ENCODE measurements at places on chromosomes 5 and 9. TPM values are rescaled to one million over a fixed set of nuclear protein-coding genes. Genes with fewer than 3 reads are reported as not detected.

GRCh38 chr9:84481231-84481630 is 140.7 kb upstream of the SLC28A3 start:
- H3K27me3 ChIP-seq: no peaks in the 10 kb centered on the region
- no peaks in the 10 kb centered on the region for H3K4me1 ChIP-seq

DNA sequence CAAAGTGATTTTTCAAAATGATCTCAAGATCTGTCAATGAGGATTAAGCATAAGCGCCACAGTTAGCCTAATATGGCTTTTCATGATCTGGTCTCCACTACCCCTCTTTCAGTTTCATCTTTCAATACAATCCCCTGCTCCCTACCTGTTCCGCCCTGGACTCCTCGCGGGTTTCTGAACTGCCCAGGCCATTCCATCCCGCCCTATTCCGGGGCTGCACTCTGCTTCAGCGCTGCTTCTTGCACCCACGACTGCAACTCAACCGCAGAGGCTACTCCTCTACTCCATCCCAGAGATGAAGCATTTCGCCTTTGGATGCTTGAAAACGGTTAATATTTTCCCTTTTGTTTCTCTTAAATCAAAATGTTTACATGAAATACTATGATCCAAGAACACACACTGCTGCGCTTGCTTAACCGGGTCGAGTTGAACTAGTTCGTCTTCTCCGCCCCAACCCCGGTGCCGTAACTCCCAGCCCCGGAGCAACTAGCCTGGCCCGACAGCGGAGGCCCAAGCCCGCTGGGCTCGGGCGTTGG is 716 bp upstream of the OTULIN start:
- H3K4me1 ChIP-seq: peaks cover 22% of the 10 kb centered on the region
- H3K36me3 ChIP-seq: peaks cover 17% of the 10 kb centered on the region
- H3K4me3 ChIP-seq: peak overlapping the region; percentile 78
- H3K27ac ChIP-seq: peak overlapping the region; percentile 81
- no peak for DNase-seq

DNA sequence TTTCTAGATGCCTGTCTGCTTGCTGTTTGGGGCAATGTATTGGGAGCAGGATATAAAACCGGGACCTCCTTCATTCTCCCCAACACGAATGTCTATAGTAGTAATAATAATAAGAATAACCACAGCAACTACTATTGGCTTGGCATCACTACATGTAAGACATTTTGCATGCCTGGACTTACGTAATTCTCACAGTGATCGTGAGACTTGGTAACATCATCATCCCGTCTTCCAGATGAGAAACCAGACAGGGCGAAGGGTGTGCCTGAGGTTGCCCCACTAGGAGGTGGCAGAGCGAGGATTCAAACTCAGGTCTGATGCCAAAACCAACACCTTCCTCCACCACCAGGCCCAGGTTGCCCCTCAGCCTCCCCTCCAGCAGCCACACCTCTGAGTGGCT is 185.1 kb downstream of the RGS3 start:
- peaks cover 54% of the 10 kb centered on the region for H3K27me3 ChIP-seq
- H3K4me1 ChIP-seq: no peaks in the 10 kb centered on the region
- no peaks in the 10 kb centered on the region for H3K36me3 ChIP-seq
- H3K4me3 ChIP-seq: no peak overlapping the region
- no peak overlapping the region for H3K27ac ChIP-seq
- DNase-seq: no peak

DNA sequence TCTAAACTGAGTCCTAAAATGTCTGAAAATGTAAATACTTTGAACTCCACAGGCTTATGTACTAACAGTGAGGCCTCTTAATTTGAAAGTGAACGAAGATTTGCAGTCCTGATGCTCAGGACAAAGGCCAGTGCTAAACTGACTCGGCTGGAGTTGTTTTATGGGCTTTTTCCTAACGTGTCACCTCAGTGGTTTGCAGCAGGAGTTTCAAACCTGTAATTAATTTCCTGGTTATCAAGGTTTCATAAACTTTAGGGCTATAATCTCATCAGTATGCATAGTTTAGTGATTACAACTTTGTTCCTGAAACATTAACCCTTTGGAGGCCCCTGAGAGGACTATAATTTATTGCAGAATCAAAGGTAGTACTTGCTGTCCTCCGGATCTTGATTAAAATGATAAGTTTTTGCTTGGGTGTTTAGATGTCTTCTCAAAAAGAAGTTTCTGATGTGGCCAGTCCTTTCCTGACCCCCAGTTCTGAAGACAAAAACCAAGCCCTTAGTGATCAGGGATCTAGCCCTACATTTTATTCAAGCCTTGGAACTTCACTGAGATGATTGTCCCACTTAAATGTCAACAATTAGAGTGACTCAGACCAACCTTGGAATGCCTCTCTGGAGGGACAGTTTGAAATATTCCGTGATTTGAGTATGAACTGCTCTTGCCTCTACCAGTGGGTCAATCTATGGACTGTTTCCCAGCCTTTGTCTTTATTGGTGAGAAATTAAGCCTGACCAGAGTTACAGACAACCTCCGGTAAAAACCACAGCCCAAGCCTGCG is 11.1 kb upstream of the S100Z start:
- no peak overlapping the region for H3K27ac ChIP-seq
- H3K36me3 ChIP-seq: no peaks in the 10 kb centered on the region
- H3K4me1 ChIP-seq: no peaks in the 10 kb centered on the region
- no peak for DNase-seq
- H3K27me3 ChIP-seq: no peaks in the 10 kb centered on the region

Gene TNFSF8
- 0.09 TPM for total RNA-seq

Gene IL4
- total RNA-seq: not detected

All from K562 (cell line).